AG20443 (cell line): ENCODE measurements at places on chromosomes 5 and 9.
A peak's percentile ranks its signal among the peaks of the same experiment; 100 is the strongest.

DNA sequence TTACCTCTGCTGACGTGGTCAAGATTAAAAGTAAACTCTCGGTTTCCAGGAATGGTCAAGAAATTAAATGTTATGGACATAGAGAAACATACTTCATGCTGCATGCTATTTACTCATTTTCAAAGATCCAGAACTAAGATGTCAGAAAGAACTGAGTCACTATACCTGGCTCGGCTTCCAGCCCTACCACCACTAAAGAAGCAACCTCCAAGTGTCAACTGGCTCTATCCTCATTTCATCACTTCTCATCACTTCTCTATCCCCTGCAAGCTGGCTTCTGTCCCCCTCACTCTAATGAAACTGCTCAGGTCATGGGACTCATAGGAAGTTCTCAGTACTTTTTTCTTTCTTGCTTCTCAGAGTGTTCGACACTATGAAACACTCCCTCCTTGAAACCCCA is 116.2 kb downstream of the CDK5RAP2 start:
- no peak for DNase-seq

- DNase-seq = no peak
These were observed 54.3 kb downstream of the NR3C1 start for GRCh38 chr5:143349177-143349576.

DNA sequence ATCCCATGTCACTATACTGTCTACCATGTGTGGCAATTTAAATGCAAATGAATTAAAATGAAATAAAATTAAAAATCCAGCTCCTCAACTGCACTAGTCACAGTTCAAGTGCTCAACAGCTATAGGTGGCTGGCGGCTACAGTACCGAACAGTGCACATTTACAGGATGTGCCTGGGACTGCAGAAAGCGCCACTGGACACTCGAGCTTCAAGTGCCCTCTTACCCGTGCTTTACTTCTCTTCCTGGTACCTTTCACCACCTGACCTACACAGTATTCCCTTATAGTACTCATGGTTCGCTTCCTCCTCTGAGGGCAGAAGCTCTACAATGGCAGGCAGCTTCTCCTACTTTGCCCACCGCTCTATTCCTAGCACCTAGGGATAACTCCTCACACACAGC is 166.6 kb downstream of the FANCC start:
- DNase-seq = no peak

DNA sequence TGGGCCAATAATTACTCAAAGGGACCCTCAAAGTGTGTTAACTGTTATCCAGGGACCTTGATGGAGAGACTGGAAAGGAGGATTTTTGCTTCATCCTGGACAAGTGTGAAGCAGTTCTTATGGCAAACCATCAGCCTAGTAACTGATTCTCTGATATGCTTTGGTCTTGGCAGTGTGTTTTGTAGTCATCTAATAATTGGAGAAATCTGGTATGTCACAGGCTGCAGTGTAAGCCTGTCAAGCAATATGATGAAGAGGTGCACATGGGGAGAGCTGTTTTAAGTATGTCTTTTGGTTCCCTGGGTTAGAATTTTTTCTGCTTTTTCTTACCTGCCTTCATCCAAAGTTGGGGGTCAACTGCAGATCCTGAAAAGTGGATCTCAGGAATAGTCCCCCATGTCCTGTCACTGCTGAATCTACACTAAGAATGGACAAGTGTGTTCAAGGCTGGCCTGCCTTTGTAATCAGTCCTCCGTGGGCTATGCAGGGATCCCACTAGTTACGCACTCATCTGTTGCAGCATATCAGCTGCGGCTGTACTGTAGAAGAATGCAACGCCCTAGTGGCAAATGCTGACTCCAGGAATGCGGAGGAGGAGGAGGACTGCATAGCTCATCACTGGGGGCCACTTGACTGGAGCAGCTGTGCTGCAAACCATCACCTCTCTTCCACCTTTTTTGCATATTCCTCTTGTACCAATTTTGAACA is 1.9 kb downstream of the SPTAN1 start:
- DNase-seq = peak; percentile 84

DNA sequence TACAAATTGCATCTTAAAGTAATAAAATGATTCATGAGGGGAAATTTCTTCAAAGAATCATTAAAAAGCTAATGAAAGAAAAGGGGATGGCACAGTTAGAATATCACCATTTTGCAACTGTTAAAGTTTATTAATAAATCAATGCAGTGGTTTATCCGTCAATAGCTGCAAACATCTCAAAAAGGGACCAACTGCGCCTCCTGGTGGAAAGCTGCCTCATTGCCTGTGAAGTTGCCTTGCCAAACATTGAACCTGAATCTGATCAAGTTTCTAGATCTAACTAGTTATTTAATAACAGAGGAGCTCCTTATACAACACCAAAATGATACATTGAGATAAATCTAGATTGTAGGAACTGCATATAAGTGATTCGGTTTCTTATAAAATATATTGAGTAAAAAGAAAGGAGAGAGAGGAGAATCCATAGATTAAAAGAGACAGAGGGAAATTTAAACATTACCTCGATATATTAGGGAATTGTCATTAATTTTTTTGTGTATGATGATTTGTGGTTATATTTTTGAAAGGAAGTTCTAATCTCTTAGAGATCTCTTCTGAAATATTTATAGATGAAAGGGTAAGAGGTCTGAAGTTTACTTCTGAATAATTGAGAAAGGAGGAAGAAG is 6.9 kb upstream of the NDUFB6 start:
- peak; percentile 63 for DNase-seq

GRCh38 chr5:64628901-64629300 is 61.4 kb upstream of the SHISAL2B start:
- no peak for DNase-seq

DNA sequence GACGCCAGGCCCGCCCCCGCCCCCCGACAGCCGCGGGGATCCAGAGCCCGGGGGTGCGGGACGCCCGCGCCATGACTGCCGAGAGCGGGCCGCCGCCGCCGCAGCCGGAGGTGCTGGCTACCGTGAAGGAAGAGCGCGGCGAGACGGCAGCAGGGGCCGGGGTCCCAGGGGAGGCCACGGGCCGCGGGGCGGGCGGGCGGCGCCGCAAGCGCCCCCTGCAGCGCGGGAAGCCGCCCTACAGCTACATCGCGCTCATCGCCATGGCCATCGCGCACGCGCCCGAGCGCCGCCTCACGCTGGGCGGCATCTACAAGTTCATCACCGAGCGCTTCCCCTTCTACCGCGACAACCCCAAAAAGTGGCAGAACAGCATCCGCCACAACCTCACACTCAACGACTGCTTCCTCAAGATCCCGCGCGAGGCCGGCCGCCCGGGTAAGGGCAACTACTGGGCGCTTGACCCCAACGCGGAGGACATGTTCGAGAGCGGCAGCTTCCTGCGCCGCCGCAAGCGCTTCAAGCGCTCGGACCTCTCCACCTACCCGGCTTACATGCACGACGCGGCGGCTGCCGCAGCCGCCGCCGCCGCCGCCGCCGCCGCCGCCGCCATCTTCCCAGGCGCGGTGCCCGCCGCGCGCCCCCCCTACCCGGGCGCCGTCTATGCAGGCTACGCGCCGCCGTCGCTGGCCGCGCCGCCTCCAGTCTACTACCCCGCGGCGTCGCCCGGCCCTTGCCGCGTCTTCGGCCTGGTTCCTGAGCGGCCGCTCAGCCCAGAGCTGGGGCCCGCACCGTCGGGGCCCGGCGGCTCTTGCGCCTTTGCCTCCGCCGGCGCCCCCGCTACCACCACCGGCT is 1.0 kb downstream of the FOXE1 start:
- DNase-seq = peak; percentile 68

DNA sequence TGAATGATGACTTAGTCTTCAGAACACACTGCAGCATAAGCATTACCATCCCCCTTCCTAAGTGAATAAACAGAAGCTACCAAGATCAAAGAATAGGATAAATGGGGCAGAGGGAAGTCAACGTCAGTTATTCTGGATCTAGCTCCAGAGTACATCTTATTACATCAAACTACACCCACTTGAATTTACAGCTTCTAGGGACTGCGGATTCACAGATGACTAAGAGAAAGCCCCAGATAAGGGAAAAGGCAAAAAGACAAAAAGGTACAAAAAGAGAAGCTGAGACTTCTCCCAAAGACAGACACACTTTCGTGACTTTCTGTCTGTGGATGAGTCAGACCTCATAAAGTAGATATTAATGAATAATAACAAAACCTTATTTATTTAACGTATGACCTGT is 457.9 kb upstream of the BRINP1 start:
- DNase-seq = no peak

GRCh38 chr9:77841739-77842386 is 189.7 kb downstream of the GNAQ start:
- DNase-seq = no peak

DNA sequence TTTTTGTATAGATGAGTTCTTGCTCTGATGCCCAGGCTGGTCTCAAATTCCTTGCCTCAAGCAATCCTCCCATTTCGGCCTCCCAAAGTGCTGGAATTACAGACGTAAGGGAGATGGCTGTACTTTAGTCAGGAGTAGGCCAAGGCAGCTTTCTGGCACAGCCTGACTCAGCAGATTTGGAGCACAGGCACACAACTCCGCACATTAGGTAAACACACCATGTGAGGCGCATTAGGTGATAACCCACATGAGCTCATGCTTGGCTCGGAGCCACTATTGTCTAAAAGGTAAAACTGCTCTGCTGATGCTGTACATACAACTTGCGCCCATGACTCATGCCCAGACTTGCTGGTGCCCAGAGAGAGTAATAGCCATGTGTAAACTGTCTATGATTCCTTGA is 1157.9 kb downstream of the TAF11L14 start:
- no peak for DNase-seq

GRCh38 chr5:16437977-16438376 is 27.6 kb downstream of the ZNF622 start:
- peak; percentile 21 for DNase-seq

GRCh38 chr5:16430349-16431089 is 35.1 kb downstream of the ZNF622 start:
- DNase-seq = no peak

DNA sequence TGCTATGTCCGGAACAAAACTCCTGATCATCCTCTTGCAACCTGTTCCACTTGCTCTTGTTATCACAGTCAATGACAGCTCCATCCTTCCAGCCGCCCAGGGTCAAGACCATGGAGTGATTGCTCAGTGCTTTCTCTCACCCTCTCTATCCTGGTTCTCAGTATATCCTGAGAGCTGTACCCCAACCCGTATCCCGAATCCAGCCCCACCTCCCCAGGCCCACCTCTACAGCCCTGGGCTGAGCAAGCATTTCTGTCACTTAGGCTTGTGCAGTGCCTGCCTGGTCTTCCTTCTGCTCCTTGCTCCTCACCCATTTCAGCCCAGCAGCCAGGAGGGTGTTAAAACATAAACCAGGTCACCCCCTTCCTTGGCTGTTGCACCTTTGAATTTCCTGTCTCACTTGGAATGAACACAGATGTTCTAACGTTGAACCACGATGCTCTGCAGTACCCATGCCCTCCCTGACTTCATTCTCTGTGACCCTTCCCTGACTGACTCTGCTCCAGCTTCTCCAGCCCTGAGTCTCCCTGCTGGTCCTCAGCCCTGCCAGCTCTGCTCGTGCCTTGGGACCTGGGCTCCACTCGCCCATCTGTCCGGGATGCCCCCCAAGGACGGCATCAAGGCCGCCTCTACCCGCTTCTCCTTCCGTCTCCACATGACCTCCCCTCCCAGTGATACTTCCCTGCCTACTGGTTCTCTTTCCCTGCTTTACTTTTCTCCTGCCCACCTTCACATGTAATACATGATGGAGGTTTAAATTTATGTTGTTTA is 110.0 kb downstream of the ICE1 start:
- no peak for DNase-seq

DNA sequence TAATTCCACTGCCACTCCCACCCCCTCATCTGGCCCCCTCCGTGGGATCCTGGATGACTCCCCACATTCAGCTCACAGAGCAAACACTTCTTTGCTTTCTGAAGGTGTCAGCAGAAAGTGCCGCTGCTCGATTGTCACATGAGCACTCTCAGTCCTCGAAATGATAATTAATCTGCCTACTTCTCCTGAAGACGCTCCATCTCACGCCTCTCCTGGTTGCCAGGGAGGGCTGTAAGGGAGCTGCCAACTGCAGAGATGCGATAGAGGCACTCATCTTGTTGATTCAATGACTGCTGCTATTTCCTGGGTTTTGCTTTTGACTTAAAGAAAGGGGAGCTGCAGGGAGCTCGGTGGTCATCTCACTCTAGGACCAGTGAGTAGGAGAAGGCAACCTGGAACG is 206.5 kb downstream of the DAB2IP start:
- no peak for DNase-seq

GRCh38 chr5:76546497-76547102 is 76.6 kb downstream of the F2RL2 start:
- no peak for DNase-seq

DNA sequence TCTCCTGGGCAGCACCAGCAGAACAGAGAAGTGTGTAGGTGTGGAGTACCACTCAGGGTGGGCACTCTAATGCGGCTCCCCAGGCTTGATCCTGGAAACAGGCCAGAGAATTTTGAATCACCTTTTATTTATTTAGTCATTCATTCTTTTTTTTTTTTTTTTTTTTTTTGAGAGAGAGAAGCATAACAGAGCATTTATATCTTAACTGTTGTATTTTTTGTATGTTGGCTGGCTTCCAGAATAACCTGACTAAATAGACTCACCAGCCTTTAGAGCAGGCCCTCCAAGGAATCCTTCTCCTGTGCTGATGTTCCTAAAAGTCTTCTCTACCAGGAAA is 153.4 kb downstream of the PIK3R1 start:
- DNase-seq = no peak

- no peak for DNase-seq
These were observed 1652.3 kb upstream of the WWC1 start for GRCh38 chr5:166639151-166639550.

DNA sequence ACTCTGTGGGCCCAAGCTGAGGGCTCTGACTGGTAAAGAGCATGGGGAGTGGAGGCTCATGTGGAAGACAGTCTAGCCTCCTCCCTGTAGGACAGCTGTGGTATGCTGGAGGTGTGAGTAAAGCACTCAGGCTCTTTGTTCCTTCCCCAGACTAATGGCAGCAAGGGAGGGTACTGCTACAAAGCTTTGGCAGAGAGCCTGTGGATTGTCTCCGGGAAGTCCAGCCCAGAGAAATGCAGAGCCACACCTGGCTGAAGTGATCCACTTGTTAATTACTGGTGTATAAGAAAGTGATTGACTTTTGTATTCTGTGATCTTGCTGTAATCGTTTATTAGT is 161.7 kb downstream of the OXCT1 start:
- DNase-seq = no peak

- DNase-seq = no peak
These were observed 228.8 kb upstream of the TYRP1 start for GRCh38 chr9:12464400-12464799.
